ENCODE measurements at places on chromosomes 1 and 21. TPM values are rescaled to one million over a fixed set of nuclear protein-coding genes. Genes with fewer than 3 reads are reported as not detected.

- DNase-seq, result no peak
Observed at GRCh38 chr1:67659229-67659628, 25.8 kb upstream of the GADD45A start.

GRCh38 chr1:201318504-201319340, 35.4 kb downstream of the PKP1 start:
- no peak for DNase-seq

DNA sequence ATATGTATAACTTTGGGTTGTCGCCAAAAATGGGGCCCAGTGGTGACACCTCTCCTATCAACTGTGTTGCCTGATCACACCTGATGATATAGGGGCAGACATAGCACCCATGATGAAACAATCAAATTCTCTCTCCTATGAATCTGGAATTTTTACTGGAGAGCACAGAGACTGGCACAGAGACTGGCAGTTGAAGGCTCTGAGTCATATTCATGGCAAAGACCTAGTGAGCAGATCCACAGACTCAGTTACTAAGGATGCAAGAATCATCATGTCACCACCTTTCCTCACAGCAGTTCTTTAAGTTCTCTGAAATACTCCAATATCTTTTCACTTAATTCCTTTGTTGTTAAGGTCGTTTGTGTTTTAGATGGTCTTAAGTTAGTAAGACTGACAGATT, 60.0 kb downstream of the APCS start:
- DNase-seq, result no peak

The CLEC20A gene
- total RNA-seq, result not detected

The RHBG gene
- total RNA-seq, result not detected

The RHCE gene
- total RNA-seq, result 0.28 TPM

All from right atrium auricular region (tissue), 2 donors.